ENCODE measurements at places on chromosomes 3 and 15. TPM values are rescaled to one million over a fixed set of nuclear protein-coding genes. Genes with fewer than 3 reads are reported as not detected.

The LRRK1 gene
- total RNA-seq, result 8.8 TPM

The CCR9 gene
- total RNA-seq, result 0.17 TPM

The CHDH gene
- 9.2 TPM for total RNA-seq

The PLSCR5 gene
- total RNA-seq, result not detected

The SLC2A2 gene
- not detected for total RNA-seq

The WDR49 gene
- total RNA-seq, result not detected

The DMXL2 gene
- 8.7 TPM for total RNA-seq

The TIMP4 gene
- total RNA-seq, result 0.22 TPM

GRCh38 chr15:57559875-57560274 is 31.8 kb upstream of the MYZAP start:
- no peak for DNase-seq

GRCh38 chr3:28008235-28008634 is 233.2 kb upstream of the CMC1 start:
- DNase-seq, result no peak

- DNase-seq, result no peak
Measured at GRCh38 chr3:115336836-115337235, 189.7 kb upstream of the ZBTB20 start.

DNA sequence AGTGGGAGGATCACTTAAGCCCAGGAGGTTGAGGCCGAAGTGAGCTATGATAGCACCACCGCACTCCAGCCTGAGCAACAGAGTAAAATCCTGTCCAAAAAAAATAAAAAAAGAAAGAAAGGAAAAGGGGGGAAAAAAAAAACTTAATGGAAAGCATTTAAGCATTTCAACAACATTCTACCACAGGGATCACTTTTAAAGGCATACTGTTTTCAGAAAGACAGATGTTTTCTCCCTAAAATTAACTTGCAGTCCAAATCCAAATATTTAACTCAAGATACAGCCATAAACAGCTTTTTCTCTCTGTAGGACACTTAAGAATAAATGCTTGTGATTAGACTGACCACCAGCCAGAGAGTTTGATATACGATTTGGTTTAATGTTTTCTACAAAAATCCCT is 141.0 kb downstream of the MAGI1 start:
- DNase-seq, result no peak

DNA sequence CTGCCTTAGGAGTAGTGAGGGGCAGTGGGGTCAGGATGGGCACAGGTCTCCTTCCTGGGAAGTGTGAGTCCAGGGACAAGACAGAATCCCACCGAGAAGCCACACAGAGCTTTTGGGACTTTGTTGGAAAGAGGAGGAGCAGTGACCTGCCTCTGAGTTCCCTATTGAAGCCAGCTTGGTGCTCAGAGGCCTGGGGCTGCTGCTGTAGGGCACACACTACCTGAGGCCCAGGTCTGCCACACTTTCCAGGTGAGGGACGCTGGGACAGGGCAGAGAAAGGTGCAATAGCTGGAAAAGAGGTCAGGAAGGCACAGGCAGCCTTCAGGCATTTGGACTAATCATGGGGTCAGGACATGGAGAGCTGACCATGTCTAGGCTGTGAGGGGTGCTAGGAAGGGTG is 67.7 kb downstream of the SCN5A start:
- no peak for DNase-seq

- DNase-seq, result no peak
Measured at GRCh38 chr3:176120507-176120906, 1076.8 kb downstream of the TBL1XR1 start.

GRCh38 chr3:194928227-194928626 is 242.5 kb downstream of the FAM43A start:
- DNase-seq, result no peak

GRCh38 chr15:81146006-81146405 is 11.9 kb downstream of the CFAP161 start:
- DNase-seq, result no peak

DNA sequence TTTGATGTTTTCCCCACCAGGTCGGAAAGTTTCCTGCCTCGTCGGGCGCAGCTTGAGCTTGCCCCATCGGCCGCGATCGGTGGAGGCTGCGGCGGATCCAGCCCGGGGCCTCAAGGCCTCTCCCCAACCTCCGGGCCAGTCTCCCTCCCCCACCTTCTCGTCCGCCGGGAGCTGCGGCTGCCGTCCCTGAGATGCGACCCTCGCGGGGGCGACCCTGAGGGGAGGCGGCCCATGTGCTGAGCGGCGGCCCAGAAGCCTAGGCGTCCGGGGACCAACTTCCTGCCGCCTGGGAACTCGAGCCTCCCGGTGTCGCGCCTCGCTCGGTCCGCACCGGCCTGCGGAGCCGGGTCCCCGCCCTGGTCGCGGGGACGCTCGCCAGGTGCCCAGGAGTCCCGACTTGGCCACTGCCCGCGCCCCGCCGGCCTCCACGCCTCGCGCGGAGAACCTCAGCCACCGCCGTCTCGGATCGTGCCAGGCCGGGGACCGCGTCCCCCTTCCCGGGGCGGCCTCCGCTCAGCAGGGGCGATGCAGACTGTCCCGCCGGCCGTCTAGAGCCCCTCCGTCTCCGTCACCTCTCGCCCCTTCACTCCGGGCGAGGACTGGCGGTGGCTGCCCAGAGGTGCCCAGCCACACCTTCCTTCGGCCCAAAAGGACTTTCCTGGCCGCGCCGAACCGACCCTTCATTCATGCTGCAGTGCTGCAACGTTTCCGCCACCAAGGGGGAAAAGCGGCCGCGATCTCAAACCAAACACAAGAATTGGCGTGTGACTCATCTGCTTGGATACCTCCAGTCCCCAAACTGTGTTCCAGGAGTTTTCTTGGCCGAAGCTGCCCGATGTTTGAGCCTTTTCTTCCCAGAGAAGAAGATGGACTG is 656 bp downstream of the SLMAP start:
- DNase-seq, result no peak

DNA sequence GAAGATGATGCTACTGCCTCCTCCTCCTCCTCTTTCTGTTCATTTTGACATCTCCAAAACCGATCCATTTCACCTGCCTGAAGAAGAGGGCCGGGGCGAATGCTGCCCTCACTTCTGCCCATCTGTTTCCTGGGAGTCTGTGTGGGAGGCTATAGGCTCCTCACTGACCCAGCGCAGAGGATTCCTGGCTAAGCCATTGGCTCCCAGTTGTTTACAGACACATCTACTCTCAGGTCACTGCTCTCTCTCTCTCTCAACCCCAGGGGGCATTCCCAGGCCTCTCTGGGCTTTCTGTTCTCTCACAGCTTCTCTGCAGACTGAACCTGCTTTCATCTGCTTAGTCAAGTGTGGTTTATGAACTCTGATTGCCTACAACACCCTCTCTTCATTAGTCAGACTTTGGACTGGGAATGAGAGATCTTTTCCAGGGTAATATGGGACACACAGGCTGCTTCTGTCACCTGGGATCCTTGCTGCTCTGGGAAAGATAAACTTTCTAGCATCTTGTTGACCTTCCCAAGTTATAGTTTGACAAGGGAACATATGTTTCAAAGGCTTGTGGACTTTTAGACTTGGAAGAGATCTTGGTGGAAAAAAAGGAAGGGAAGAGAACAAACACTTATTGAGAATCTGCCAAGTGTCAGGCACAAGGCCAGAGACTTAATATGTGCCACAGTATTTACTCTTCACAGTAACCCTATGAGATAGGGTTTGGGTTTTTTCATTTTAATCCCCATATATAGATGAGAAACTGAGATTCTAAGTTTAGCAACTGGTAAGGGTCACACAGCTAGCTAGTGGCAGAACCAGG is 30.2 kb upstream of the USP3 start:
- DNase-seq, result peak; percentile 97

GRCh38 chr15:46394463-46394862 is 759.6 kb downstream of the SQOR start:
- no peak for DNase-seq

- DNase-seq, result no peak
Measured at GRCh38 chr15:25693321-25694238, 169.5 kb downstream of the ATP10A start.

DNA sequence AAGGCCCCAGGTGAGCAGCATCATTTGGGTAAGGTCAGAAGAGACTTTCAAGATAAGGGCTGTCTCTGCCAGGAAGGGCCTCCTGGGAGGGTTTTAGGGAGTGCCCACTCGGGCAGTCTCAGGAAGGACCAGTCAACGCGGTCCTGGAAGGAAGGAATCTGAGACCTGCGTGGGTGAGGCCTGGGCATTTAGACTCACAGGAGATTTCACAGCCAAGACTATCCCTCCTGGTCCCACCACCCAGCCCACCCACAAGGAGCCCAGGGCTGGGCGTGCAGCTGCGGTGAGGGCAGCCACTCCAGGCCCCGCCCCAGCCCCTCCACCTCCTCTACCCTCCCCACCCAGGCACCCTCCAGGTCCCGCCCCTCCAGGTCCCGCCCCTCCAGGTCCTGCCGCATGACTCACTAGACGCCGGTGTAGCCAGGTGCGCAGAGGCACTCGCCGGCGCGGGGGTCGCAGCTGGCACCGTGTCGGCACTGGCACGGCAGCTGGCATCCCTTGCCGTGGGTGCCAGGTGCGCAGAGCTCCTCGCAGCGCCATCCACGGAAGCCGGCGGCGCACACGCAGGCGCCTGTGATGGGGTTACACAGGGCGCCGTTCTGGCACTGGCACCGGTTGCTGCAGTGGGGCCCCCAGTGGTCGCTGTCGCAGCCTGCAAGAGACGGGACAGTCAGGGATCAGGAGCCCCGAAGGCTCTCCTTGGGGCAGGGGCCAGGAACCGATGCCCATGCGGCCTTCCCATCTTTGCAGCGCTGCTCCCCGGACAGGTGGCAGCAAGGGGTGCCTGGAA is 112.7 kb downstream of the RAB11A start:
- DNase-seq, result no peak

DNA sequence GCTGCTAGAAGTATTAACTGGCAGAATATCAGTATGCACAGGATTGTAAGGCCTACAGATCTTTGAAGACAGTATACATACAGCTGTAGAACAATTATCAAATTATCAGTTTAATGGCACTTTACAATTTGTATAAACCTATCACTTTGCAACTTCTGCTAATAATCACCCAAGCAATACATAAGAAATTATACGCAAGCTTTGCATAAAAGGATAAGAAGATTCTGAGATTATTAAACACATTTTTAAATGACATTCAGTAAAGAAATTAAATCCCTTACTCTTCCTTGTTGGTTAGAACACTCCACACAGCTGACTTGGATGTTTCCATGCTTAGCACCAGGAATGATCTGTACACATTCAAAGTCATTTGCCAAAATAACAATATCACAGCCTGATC is 46.8 kb downstream of the DMXL2 start:
- DNase-seq, result no peak

GRCh38 chr3:124916837-124917409 is 17.6 kb downstream of the MUC13 start:
- DNase-seq, result no peak

All from epithelial cell of proximal tubule (primary cell).